ENCODE measurements at places on chromosomes 7 and 10.

DNA sequence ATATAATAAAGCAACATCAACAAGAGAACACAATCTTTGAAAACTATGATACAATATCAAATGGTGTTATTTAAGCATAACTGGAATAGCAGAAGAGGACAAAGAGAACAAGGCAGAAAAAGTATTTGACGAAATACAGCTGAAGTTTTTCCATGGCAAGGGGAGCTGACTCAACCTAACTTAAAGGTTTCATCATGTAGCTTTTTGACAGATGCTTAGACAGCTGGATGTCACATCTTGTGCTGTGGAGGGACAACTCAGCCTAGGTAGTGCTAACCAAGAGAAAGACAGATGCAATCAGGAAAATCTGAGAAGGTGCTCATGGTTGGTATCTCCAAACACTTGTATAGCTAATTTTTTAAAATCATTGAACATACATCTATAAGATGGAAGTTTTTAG, 208.2 kb downstream of the TFEC start:
- no peak overlapping the region for H3K27ac ChIP-seq
- DNase-seq = no peak
- no peak overlapping the region for H3K4me3 ChIP-seq
- H3K27me3 ChIP-seq = no peaks in the 10 kb centered on the region

GRCh38 chr7:3559278-3559677, 258.2 kb downstream of the SDK1 start:
- H3K27me3 ChIP-seq = peaks cover 66% of the 10 kb centered on the region
- no peaks in the 10 kb centered on the region for H3K4me1 ChIP-seq
- DNase-seq = no peak
- H3K36me3 ChIP-seq = peaks cover 2% of the 10 kb centered on the region

DNA sequence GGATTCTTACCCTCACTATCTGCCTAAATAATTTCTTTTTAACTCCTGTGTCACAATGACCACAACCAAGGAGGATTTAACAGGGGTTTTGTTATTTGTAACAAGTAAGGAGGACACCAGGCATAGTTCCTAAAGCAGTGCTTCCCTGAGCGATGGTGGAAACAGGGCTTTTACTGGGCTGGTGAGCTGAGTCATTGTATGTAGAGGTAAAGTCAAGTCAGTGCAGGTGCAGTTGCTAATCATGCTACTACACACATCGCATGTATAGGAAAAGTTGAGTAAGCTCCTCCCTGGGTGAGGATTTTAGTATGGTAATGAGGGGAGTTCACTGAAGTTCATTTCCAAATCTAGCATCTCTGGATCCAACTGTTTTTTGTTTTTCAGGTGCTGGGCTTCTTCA, 22.9 kb upstream of the ABCA13 start:
- H3K27ac ChIP-seq = no peak overlapping the region
- no peak for DNase-seq
- no peaks in the 10 kb centered on the region for H3K4me1 ChIP-seq

DNA sequence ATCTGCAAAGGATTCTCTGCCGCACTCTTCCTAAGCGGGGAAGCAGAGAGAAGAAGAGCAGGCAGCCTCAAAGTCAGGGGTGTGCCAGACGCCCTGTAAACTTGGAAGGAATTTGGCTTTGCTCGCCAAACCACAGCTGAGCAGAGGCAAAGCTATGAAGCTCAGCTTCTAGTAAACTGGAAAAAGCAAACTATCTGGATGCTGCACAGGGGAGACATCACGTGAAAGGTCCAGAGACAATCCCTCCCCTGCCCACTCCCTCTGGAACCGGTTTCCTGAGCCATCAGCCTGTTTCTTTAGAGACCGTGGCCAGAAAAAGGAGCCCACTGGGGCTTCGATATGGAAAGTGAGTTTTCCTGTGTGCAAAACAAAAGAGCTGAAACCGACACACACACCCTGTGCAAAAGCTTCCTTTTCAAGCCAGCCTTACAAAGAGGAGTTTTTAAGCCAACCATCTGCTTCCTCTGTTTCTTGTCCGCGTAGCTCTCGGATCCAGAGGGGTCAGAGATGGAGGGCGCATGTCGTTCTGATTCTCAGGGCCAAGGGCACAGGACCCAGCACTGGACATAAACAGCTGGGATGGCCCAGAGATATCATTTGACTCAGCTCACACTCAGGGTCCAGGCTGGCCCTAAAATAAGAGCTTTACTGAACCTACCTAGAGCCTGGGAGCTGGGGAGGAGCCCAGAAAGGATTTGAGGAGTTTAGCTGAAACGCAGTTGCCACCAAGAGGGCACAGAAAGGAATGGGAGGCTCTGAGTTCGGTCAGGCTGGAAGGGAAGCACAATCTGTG, 58.2 kb upstream of the DNAAF5 start:
- no peaks in the 10 kb centered on the region for H3K4me1 ChIP-seq
- H3K36me3 ChIP-seq = no peaks in the 10 kb centered on the region
- H3K27ac ChIP-seq = no peak overlapping the region
- H3K27me3 ChIP-seq = no peaks in the 10 kb centered on the region

DNA sequence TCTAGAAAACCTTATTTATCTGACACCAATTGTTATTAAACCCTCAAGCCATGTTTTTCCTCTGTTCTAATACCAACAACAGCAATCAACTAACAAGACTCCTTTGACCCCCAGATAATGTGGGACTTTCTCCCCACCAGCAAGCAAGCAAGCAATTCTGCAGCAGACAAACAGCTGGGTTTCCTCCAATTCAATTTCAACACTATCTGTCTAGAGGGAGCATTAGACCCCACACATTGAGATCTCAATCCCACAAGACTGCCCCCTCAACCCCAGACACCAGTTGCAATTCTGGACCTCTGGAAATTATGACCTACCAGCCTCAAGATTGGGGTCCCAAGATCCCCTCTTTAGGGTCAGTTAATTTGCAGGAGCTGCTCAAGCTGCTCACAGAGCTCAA, 89.4 kb upstream of the TMEM26 start:
- no peaks in the 10 kb centered on the region for H3K36me3 ChIP-seq
- no peak for DNase-seq
- peaks cover 9% of the 10 kb centered on the region for H3K27me3 ChIP-seq
- H3K4me3 ChIP-seq = no peak overlapping the region
- no peak overlapping the region for H3K27ac ChIP-seq

- no peak for DNase-seq
- H3K4me3 ChIP-seq = no peak overlapping the region
- H3K4me1 ChIP-seq = peaks cover 66% of the 10 kb centered on the region
- H3K27me3 ChIP-seq = no peaks in the 10 kb centered on the region
- H3K36me3 ChIP-seq = peaks cover 18% of the 10 kb centered on the region
Measured at GRCh38 chr10:124943301-124944092, 1.6 kb downstream of the ZRANB1 start.

DNA sequence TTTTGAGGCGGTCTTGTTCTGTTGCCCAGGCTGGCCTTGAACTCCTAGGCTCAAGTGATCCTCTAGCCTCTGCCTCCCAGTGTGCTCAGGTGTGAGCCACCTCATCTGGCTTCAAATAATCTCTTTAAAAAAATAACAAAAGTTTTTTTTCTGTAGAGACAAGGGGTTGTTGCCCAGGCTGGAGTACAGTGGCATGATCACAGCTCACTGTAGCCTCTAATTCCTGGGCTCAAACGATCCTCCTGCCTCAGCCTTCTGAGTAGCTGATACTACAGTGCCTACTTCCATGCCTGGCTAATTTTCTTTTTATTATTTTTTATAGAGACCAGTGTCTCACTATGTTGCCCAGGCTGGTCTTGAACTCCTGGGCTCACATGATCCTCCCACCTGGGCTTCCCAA, 11.7 kb downstream of the FOXK1 start:
- H3K4me1 ChIP-seq = peaks cover 66% of the 10 kb centered on the region
- no peak for DNase-seq
- no peak overlapping the region for H3K27ac ChIP-seq
- no peaks in the 10 kb centered on the region for H3K27me3 ChIP-seq

- no peak for DNase-seq
- H3K4me3 ChIP-seq = no peak overlapping the region
- peaks cover 5% of the 10 kb centered on the region for H3K4me1 ChIP-seq
Measured at GRCh38 chr7:7099584-7100014, 82.7 kb upstream of the C1GALT1 start.

GRCh38 chr10:130230036-130230435, 93.8 kb downstream of the GLRX3 start:
- no peak overlapping the region for H3K4me3 ChIP-seq
- H3K36me3 ChIP-seq = no peaks in the 10 kb centered on the region
- DNase-seq = no peak

- H3K27me3 ChIP-seq = no peaks in the 10 kb centered on the region
- H3K4me1 ChIP-seq = peaks cover 8% of the 10 kb centered on the region
- H3K4me3 ChIP-seq = no peak overlapping the region
- no peak overlapping the region for H3K27ac ChIP-seq
- no peaks in the 10 kb centered on the region for H3K36me3 ChIP-seq
- DNase-seq = no peak
Measured at GRCh38 chr7:121525155-121525819, 129.2 kb upstream of the FAM3C start.

DNA sequence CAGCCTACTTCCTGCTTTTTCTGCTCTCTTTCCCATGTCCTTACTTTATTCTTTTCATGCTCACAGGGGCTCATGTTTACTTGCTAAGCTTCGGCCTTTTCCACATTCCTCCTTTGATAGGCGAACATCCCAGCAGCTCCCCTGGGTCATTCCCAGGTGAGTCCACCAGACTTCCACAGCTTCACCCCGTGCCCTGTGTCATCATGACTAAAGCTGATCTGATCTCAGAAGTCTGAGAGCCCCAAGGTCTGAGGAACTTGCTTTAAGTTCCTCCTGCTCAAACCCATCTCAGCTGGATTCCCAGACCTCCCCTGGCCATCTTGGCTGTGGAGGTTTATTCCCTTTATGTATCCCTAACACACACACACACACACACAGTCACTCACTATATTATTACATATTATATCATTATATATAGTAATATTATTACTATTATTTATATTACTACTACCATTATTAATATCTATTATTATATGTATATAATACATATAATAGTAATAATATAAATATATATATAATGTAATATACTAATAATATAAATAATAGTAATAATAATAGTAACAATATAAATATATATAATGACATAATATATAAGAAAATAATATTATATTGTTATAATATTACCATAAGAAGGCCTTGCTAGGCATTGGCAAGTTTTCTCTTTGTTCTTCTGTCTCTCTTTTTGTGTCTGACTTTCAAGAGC, 295.9 kb downstream of the PTEN start:
- DNase-seq = no peak
- H3K36me3 ChIP-seq = peaks cover 2% of the 10 kb centered on the region
- H3K4me1 ChIP-seq = no peaks in the 10 kb centered on the region
- H3K27ac ChIP-seq = no peak overlapping the region
- H3K4me3 ChIP-seq = no peak overlapping the region

DNA sequence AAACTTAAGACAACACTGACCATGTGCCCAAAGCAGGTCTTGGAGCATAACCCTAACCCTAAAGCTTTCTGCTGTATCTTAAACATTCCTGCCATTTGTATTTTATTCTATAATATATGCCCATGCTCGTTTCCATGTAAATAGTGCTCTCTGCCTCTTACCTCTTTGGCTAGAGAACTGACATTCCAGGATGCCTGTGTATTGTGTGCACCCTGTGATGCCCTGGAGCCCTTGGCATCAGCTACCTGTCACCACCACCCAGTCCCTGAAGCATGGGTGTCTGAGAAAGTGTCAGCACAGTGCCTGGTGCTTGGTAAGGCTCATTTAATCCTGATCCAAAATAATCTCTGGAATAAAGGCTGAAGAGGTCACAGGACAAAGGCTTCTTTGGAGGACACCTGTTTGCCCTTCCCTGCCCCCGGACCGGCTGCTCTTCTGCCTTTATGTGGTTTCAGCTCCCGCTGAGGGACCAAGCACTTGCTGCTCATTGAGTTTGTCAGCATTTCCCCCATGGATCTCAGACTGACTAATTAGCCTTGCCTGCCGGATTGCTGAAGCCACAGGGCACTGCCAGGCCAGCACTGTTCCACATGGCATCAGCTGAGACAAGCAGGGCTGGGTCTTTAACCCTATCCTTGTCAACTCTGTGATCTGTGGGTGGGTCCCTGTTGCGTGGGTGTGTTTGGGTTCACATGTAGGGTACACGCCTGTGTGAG, 139.1 kb upstream of the SORCS3 start:
- no peak overlapping the region for H3K27ac ChIP-seq
- no peak for DNase-seq
- no peak overlapping the region for H3K4me3 ChIP-seq

GRCh38 chr10:79356104-79356503, 8.8 kb downstream of the PPIF start:
- H3K27me3 ChIP-seq = no peaks in the 10 kb centered on the region
- peaks cover 40% of the 10 kb centered on the region for H3K36me3 ChIP-seq
- no peak for DNase-seq
- H3K4me1 ChIP-seq = peaks cover 20% of the 10 kb centered on the region
- H3K27ac ChIP-seq = no peak overlapping the region

DNA sequence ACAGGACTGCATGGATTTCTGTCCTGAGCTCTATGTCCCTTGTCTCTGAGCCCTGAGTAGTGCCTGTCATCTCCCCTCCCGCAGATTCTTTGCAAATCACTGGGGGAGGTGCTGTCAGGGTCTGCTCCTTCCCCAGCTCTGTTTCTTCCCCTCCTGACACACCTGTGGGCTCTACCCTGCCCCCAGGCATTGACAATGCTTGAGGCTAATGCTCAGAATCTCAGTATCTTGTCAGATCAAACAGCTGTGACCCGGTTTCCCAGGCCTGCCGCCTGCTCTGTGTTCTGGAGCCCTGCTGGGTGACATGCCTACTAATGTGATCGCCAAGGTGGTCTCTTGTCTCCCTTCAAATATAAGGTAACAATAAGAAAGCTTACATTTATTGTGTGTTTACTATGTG, 209.0 kb downstream of the POU6F2 start:
- H3K27ac ChIP-seq = no peak overlapping the region
- H3K36me3 ChIP-seq = no peaks in the 10 kb centered on the region
- no peak overlapping the region for H3K4me3 ChIP-seq
- H3K4me1 ChIP-seq = no peaks in the 10 kb centered on the region
- no peaks in the 10 kb centered on the region for H3K27me3 ChIP-seq

- DNase-seq = no peak
- H3K4me1 ChIP-seq = peaks cover 12% of the 10 kb centered on the region
- peaks cover 7% of the 10 kb centered on the region for H3K36me3 ChIP-seq
- no peaks in the 10 kb centered on the region for H3K27me3 ChIP-seq
Measured at GRCh38 chr7:134999136-134999535, 12.8 kb downstream of the AGBL3 start.
